ENCODE measurements at places on chromosomes 7 and 10.

- no peak for DNase-seq
Observed at GRCh38 chr7:145665499-145666258, 450.9 kb upstream of the CNTNAP2 start.

DNA sequence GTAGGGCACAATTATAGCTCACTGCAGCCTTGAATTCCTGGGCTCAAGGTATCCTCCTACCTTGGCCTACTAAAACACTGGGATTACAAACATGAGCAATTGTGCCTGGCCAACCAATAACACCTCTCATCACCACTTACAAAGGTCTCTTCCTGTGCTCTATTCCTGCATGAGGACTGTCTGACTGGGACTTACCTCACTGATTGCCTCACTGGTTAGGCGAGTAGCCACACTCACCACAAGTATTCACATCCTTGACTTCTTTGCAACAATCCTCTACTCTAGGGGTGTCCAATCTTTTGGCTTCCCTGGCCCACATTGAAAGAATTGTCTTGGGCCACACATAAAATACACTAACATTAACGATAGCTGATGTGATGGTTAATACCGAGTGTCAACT lies 22.6 kb upstream of the PDIA4 start:
- DNase-seq, result no peak

DNA sequence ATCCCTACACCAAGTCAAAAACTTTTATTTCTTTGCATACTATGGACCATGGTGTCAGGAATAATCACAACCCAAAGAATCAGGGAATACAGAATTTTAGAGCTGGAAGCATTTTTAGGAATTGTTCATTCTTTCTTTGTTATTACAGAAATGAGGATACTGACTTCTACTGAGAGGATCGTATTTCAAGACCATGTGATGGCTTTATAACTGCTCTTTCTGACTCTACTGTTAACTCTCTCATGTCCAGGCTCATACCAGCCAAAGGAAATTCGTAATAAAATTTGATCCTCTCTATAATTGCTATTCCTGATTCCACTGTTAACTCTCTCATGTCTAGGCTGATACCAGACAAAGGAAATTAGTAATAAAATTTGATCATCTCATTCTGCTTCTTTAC lies 1050.9 kb upstream of the C7orf33 start:
- DNase-seq, result no peak

DNA sequence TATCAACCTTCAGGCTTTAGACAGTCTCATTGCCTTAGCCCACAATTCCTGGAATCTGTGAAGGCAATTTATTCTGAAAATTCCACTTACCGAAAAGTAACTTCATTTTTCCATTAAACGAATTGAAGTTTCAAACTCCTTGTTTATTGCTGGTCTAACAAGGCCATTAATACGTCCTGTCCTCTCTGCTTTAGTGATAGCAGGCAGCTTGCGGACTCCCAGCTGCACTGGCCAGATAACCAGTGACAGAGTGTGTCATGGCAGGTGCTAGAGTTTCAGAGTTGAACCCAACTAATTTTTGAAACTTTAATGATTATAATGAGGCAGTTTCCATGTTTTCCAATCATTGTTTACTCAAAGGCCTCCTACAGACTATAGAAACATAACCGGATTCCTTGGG lies 31.1 kb downstream of the LOXL4 start:
- DNase-seq, result no peak

- no peak for DNase-seq
Observed at GRCh38 chr10:14016011-14016536, 314.6 kb downstream of the FRMD4A start.

DNA sequence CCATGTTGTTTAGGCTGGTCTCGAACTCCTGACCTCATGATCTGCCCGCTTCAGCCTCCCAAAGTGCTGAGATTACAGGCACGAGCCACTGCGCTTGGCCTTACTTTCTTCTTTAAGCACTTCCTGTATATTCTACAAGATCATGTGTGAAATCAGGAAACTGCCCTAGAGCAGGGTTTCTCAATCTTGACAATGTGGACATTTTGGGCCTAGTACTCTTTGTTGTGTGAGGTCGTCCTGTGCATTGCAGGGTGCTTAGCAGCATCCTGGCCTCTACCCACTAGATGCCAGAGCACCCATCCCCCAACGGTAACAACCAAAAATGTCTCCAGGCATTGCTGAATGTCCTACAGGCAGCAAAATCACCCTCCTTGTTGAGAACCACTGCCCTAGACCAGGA lies 24.7 kb downstream of the RRP12 start:
- DNase-seq, result no peak

- no peak for DNase-seq
Observed at GRCh38 chr7:92634205-92634604, 44.0 kb upstream of the FAM133B start.

GRCh38 chr10:133124357-133125211 lies 35.4 kb upstream of the KNDC1 start:
- no peak for DNase-seq

DNA sequence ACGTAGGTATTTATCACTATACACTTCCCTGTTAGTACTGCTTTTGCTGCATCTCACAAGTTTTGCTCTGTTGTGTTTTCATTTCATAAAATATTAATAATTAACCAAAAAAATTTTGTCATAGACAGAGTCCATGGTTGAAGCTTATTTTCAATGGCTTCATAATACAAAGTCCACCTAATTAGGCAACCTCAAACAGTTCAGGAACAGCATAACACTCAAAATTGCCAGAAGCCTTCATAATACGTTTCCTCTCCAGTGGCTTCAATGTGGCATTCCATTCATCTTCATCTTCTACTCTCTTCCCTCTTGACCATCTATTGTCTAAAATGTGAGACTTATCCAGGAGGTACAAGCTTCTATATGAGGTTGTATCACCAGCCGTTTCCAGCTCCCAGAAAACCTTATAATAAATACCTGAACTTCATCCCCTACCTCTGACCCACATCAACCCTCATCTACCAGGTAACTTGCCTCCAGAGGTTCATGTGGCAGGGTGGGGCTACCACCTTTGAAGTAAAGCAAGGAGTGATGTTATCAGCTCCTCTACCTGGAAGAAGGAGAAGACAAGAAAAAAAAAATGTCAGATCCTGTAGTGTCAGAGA lies 337.3 kb downstream of the MALRD1 start:
- no peak for DNase-seq

DNA sequence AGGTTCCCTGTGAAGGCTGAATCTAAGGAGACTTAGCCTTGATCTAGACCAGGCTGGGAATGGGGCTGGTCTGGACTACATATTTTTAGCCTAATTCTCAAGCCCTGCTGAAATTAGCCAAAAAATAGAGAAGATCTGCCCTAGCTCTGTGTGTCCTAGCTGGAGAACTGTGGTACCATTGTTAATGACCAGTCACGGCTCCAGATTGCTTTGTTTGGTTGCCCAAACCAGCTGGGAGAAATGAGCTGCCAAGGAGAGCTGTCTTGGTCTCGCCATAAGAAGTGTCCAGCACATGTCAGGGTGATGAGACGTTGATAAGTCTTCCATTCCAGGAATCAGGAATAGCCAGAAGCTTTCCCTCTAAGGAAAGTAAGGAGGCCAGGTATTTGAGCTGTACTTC lies 20.7 kb downstream of the GBX1 start:
- no peak for DNase-seq

GRCh38 chr7:84642611-84643010 lies 448.0 kb upstream of the SEMA3A start:
- no peak for DNase-seq

GRCh38 chr7:115965796-115966475 lies 64.6 kb downstream of the TFEC start:
- DNase-seq, result no peak

DNA sequence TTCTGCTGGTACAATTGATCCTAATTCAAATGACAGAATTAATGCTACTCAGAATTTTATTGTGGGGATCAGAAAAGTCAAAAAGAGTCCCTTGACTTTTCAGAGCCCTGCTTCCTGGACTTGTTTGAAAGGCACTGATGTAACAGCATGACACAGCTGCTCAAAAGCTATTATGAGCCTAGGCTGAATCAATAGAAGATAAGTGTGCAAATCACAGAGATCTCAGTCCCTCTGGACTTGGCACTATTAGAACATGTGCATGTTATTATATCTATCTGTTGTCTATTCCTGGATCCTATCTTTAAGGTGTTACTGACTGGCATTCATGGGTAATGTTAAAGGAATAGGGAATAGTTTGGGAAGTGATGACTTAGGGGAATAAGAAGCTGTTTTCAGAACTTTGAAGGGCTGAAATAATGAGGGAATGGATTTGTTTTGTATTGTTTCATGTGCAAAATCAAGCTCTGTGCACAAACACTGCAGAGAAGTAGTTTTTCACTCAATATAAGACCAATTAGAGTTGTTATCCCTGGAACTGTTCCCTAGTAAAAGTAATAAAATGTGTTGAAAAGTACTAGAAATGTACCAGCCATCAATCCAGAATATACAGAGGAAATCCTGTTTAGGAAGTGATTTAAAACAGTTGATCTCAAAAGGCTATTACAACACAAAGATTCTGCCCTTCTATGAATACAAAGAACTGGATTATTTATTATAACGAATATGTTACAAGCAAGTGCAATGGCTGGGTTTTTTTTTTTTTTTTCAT lies 814.9 kb upstream of the C7orf33 start:
- DNase-seq, result no peak

- no peak for DNase-seq
Observed at GRCh38 chr7:33578166-33578565, 327.2 kb upstream of the BMPER start.

DNA sequence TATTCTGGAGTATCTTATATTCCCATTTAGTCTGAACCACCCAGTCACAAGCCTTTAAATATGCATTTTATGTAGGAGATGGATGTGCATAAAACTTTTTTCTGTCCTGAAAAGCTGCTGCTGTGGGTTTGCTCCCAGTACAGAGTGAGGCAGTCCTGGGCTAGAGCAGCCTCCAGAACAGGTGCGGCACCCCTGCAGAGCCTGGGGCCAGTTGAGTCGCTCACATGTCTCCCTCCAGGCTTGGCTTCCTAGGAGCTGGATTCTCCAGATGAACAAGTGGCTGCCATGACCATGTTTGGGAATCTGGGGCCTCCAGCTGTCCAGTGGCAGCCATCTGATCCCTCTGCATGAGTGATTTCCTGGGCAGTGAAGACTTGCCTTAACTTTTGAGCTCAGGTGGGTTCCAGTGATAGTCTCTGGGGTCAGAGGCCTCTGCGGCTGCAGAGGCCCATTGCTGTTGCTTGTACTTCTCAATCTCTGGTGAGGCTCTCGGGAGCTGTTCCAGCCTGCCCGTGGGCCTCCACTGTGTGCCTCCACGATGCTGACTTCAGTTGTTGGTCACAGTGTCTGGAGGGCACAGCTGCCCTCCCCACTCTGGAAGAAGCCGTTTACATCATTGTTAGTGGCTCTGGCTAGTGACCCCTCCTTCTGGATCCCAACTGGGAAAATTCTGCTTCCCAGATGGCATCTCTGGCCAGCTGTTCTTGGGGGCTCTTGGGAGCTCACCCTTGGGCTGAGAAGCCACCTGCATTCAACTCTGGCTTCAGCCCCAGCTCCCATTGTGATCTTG lies 120.4 kb downstream of the EMX2 start:
- no peak for DNase-seq

DNA sequence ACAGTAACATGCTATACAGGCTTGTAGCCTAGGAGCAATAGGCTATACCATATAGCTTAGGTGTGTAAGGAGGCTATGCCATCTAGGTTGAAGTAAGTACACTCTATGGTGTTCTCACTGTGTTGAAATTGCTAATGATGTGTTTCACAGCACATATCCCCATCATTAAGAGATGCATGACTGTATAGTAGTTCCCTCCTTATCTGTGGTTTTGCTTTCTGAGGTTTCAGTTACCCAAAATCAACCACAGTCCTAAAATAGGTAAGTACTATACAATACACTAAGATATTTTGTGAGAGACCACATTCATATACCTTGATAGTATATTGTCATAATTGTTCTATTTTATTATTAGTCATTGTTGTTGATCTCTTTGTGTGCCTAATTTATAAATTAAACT lies 12.7 kb downstream of the FZD1 start:
- DNase-seq, result no peak

DNA sequence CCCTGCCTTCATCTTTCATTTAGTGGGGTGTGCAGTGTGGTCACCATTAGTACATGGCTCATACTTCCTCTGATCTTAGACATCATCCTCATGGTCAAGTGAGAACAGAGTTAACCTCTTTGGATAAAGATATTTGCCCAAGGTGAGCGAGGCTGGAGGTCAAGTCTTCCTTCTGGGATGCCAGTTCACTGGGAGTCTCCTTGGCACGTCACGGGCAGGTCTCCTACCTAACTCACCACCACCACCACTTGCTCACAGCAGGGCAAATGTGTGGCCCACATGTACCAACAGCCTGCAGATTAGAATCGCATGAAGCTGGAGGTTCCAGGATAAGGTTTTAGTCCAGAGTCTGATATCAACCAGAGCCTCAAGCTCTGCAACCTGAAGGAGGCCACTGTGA lies 164.6 kb downstream of the USP6NL start:
- no peak for DNase-seq

DNA sequence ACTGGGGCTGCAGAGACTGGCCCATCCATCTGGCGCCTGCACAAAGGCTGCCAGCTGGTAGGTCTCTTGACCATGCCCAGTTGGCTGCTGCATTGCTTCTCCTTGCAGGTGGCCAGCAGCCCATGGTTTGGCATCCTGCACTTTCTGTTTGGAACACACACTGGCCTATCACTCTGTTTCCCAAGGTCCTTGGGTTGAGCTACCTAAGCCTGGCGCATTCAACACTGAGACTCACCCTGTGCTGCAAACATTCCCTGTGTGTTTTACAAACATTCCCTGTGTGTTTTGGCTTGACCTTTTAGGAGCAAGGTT lies 55.5 kb downstream of the TACR2 start:
- no peak for DNase-seq

DNA sequence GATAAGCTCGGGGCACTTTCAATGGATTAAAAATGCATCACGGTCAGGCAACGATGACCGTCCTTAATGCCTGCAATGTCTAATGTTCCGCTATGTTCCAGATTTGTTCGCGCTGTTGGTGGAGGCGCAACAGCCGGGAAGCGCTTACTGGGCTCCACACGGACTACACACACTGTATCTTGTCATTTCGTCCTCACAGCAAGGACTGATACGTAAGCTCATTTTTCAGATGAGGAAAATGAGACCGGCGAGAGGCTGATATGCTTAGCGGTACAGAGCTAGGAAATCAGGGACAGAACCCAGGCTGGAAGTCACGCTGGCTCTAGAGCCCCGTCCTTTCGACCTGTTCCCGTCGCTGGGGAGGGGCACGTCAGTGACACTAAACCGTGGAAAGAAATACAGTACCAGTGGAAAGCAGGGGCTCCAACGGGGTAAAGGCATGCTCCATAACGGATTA lies 670 bp downstream of the TPK1 start:
- DNase-seq, result no peak

- DNase-seq, result no peak
Observed at GRCh38 chr10:18875477-18875876, 173.1 kb upstream of the MALRD1 start.

Measured in activated CD4-positive, alpha-beta T cell treated with anti-CD3 and anti-CD28 coated beads for 24 hours (primary cell).